ENCODE measurements at places on chromosomes 13 and 19.

DNA sequence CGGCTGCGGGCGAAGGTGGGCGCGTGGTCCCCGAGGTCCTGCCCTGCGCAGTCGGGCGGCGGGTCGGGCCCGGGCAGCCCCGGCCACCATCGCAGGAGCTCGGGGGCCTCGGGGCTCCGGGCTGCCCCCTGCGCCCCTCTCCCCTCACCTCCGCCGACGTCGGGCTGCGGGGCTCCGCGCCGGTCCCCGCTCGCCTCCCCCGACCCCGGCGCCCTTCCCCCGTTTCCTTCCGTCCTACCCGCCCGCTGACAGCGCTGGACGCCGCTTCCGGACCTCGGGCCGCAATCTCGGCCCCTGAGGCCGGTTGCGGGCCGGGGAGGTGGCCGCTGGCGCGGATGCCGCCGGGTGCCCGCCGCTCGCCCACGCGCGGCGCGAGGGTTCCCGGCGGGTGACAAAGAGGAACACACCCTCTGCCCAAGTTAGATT lies 720 bp downstream of the FARP1 start:
- no peak for DNase-seq

DNA sequence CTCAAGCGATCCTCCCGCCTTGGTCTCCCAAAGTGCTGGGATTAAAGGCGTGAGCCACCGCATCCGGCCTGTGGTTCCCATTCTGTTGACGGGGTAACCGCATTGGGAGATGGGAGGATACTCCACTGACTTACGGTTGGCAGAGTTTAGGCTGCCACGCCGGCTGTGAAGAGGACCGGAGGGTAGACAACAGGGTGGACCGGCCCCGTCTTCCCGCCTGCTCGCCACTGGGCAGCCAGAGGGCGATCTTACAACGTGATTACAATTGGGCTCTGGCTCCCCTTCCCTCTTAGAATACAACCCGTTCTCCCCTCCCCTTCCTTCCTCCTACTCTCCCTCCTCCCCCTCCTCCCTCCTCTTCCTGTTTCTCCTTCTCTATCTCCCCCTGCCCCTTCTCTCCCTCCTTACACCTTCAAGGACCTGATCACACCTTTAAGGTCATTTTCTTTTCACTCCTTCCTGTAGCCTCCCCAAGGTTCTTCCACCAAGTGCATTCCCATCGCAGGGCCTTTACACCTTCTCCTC lies 957 bp upstream of the CCDC194 start:
- DNase-seq, result no peak

- DNase-seq, result no peak
These were observed 127.5 kb upstream of the OBI1 start for GRCh38 chr13:78786459-78786858.

DNA sequence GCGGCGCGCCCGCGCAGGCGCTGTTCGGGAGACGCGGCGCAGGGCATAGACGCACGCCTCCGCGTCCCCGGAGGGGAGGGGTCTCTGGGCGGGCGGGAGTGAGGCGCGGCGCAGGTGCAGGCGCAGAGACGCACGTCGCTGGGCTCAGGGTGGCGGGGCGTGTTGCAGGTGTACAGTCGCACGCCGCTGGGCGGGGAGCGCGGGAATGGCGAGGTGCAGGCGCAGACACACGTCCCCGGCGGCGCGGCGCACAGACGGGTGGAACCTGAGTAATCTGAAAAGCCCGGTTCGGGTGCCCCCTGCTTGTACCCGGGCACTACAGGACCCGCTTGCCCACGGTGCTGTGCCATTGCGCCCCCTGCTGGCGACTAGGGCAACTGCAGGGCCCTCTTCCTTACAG lies 44.7 kb downstream of the PLPP2 start:
- no peak for DNase-seq

DNA sequence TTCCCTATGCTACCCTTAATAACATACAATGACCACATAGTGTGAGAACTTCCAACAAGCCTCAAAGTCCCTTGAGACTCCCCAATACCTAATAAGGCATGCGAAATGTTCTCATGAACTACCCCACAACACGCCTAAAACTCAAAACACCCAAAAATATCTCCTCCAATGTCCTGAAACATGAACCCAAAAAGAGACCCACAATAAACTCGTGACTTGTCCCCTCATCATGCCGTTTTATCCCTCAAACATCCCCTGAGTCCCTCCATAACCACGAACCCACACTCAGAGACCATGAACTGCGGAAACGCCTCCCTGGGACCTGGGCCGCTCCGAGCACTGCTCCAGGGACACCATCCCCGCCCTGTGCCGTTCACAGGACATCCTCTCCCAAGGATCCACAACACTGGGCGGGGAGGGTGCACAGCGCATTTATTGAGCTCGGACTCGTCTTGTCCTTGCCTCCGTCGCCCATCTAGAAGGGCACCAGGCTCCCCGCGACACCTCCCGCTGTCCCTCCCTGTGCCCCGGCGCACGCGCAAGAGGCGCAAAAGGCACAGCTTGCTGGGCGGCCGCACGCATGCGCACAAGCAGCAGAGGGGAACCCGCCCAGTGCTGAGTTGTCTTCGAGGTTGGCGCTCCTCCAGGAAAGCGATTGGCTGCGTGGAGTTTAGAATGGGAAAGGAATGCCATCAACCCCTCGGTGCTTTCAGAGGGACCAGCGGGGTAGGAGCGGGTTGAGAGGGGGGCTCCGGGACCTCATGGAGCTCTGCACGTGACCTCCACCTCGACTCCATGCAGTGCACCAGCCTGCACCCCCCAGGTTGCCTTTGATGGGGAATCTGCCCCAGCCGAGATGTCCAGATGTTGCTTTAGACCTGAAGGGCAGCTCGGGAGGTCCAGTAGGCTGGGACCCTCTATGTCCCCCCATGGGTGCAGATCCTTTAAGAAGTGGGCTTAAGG lies 8.8 kb downstream of the FXYD3 start:
- peak; percentile 72 for DNase-seq

- no peak for DNase-seq
These were observed 306.8 kb downstream of the DCLK1 start for GRCh38 chr13:35824395-35824794.

DNA sequence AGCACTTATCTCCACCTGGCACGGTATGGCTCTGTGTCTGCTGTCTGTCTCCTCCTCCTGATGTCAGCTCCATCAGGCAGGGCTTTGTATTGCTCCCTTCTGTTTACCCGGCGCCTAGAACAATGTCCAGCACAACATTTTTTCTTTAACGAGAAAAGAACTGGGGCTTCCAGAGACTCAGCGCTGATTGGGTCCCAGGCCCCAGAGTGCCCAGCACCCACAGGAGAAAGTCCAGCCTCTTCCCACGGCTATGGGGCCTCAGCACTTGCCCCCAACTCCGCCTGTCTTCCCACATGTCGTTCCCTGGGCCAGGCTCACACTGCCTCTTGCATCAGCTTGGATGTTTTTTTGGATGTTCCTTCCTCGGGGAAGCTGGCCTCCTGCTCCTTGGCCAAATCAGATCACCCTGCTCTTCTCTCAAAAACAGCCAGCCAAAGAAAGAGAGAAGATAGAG lies 6.9 kb downstream of the MYPOP start:
- no peak for DNase-seq

DNA sequence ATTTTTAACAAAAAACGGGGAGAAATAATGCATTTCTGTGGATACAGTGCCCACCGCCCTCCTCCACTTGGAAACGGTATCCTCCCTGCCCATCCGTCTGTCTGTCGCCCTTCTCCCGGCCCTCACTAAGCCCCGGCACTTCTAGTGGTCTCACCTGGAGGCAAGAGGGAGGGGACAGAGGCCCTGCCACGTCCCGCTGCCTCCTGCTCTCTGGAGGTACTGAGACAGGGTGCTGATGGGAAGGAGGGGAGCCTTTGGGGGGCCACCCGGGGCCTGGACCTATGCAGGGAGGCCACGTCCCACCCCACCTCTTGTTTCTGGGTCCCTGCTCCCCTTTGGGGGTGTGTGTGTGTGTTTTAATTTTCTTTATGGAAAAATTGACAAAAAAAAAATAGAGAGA lies 3.0 kb upstream of the HAMP start:
- no peak for DNase-seq

- no peak for DNase-seq
These were observed 418.2 kb downstream of the DCT start for GRCh38 chr13:94061301-94061700.

DNA sequence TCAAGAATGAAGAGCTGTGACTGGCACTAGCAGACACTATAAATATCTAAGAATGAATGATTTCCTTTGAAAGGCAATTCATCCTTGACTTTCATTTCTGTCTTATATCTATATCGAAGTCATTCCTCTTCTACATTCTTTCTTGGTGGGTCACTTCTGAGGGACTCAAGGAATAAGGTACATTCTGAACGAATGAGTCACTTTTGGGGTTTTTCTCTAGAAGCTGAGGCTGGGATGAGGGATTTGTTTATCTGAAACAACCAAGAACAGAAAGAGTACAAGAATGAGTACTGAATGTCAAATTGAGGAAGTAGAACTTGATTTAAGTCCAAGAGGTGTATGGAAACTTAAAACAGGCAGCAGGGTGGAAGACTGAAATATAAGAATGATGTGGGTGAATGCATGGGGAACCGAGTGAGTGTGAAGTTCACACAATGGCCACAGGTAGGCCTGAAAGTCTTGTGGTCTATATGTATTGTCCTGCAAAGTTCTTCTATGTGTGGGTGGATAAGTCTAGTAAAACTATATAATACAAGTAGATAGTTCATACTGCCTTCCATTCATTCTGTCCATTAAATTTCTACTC lies 343.9 kb downstream of the OXGR1 start:
- DNase-seq, result no peak

DNA sequence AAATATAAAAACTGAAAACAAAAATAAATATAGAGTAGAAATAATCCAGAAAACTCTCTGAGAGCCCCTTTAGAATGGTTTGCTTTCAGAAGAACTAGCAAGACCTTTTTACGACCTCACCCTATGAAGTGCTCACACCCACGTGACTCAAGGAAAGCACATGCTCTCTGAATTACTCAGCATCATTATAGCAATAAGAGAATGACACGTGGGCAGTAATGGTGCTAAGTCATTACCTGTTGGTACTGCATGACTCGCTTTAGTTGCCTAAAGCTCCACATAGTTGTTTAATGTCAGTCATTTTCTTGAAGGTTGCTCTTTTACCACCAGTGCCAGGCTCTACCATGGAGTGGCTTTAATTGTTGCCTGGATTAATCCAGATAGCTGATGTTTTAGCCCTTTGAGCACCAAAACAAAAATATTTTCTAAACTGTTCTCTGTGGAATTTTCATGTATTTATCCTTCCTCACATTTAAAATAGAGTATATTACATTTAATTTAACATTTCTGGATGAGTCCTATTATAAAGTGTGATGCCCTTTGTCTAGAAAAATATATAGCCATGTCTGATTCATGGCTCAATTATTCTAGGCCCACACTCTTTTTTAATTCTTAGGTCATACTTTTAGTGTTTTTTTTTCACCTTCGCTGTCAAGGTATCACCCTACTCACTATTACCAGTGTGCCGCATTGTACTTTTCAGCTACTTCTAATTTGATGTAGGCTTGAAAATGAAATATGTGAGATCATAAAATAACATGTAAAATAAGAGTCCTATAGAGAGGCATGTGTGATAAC lies 56.8 kb downstream of the THSD1 start:
- no peak for DNase-seq

GRCh38 chr19:16205205-16206045 lies 7.7 kb downstream of the AP1M1 start:
- DNase-seq, result no peak

DNA sequence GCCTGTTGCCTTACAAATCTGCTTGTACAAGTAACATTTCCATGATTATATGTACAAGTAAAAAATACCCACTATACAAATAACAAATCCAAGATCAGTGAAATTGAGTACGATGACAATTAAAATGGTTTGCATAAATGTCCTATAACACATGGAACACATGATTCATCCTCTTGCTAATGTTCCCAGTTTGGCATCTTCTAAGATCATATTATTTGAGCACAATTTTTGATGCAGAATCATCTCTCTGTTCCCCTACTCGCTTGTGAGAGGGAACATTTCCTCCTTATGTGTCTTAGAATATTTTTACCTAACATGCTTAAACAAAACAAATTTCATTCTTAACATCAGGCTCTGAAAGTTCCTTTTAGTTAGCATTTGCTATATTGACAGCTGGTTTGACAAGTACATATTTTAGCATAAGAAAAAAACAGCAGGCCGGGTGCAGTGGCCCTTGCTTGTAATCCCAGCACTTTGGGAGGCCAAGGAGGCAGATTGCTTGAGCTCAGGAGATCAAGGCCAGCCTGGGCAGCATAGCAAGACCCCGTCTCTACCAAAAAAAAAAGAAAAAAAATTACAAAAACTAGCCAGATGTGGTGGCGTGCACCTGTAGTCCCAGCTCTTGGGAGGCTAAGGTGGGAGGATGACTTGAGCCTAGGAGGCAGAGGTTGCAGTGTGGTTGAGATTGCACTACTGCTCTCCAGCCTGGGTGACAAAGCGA lies 14.2 kb downstream of the ZNF331 start:
- no peak for DNase-seq

- DNase-seq, result no peak
These were observed 154.4 kb downstream of the GGACT start for GRCh38 chr13:100434010-100434763.

DNA sequence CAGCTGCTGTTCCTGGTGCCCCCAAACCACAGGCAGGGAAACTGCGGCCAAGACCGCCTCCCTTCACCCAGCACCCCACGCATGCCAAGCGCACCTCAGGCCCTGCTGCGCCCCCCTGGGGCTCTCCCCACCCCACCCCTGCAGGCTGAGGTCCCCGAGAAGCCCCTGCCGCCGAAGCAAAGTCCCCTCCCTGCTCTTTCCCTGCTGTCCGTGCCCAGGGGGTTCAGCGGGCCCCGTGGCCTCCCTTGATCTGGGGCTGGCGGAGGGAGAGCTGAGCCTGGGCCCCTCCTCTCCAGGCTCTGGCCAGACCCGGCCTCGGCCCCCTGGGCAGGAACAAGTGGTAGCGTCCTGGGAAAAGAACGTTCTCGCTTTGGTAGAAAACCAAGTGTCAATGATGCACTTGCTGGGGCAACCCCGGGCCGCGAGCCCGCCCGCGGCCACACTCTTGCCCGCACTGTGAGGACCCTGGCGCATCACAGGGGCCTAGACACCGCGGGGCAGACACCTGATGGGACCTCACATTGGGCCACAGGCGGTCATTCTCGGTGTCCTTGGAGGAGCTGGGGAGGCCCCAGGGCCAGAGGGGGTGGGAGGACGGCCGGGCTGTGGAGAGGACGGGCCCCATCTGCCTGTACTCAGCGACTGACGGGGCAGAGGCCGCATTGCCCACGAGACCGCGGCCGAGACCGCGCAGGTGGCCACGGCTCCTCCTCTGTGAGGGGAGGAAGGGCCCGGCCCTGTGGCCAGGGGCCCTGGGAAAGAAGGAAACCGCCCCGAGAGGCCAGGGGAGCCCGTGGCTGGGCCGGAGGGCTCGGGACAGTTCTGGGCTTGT lies 29.0 kb downstream of the GPX4 start:
- peak; percentile 18 for DNase-seq

GRCh38 chr19:19026299-19026971 lies 6.9 kb downstream of the SUGP2 start:
- no peak for DNase-seq

- peak; percentile 48 for DNase-seq
These were observed 25.1 kb upstream of the KCTD15 start for GRCh38 chr19:33771384-33772101.
